Head of caudate nucleus (tissue), 42 donors: ENCODE measurements at places on chromosomes 1 and 21.

DNA sequence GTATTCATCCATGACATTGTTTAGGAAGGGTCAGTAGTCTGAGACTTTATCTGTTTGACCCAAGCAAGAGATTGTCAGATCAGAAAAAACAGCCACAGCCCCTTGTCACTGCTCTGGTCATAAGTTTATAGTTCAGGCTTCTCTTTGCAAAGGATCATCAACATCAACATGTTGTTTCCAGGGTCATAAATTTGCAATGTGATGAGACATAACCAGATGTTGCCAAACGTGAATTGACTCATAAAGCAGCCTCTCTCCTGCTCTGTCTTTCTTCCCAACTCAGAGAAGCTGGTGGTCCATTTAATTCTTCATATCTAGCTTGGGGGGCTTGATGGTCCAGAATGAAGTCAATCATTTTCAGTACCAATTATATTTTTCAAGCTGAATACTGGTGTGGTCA is 507.2 kb upstream of the PBX1 start:
- no peak for DNase-seq

GRCh38 chr1:177495878-177496277 is 325.1 kb downstream of the BRINP2 start:
- no peak for DNase-seq

DNA sequence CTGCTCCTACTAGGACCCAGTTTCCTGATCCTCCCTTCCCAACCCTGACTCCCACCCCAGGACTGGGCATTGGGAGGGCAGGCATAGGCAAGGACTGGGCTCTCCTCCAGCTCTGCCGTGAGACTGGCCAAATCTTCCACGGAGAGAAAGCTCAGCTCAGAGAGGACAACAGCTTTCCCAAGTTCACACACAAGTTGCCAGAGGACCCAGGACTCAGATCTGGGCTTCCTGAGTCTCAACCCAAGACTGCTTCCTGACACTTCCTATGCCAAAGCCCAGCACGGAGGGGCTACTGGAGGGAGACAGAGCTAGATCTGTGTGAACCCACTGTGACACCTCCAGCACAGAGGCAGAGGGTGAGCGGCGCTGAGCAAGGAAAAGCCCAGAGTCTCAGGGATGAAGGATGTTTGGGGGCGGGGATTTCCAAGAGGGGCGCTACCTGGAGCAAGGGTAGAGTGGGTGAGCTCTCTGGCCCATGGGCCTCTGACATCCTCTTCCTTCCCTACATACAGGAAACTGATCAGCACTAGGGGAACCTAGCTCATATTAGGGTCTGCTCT is 7.1 kb downstream of the PDZK1IP1 start:
- no peak for DNase-seq

GRCh38 chr1:54037476-54037875 is 15.5 kb downstream of the TMEM59 start:
- DNase-seq, result no peak

DNA sequence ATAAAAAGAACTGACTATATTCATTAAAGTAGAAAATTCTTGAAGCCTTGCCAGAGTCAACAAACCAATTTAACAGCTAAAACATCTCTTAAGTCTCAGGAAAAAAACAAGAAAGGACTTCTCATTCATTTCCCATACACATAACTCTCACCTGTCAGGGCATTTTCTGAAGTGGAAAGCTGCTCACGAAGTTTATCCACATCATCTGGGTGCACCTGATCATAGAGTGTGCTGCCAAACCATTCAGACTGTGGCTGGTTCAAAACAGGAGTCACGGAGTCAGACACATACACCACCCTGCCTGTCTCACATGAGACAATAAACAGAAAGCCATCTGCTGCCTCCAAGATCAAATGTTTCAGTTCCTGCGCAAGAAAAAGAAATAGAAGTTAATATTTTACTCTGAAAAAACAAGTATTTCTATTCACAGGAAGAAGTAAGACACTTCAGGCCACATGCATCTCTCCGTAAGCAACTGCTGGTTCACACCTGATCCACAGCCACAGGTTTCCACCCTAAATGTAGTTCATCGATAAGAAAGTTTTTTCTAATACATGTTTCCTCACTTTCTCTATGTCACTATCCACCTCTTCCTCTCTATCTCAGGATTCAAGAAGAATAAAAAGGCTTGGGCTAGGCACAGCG is 28.2 kb upstream of the CTSK start:
- DNase-seq, result no peak

GRCh38 chr1:243718893-243719292 is 131.2 kb downstream of the AKT3 start:
- DNase-seq, result no peak

DNA sequence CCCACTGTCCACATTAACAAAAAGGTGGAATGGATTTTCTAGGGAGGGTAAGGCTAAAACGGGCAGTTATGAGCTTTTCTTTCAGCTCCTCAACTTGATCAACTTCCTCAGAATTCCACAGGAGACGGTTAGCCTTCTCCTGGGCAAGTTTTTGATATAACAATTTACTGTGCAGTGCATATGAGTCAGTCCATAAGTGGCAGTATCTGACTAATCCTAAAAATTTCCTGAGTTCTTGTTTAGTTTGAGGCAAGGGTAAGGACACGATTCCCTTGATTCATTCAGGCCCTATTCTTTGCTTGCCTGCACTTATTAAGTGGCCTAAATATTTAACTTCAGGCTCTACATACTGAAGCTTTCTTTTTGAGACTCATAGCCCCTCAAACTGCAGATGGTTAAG is 6.2 kb upstream of the AADACL3 start:
- DNase-seq, result no peak

- no peak for DNase-seq
Measured at GRCh38 chr1:21344750-21345443, 54.6 kb upstream of the ECE1 start.

DNA sequence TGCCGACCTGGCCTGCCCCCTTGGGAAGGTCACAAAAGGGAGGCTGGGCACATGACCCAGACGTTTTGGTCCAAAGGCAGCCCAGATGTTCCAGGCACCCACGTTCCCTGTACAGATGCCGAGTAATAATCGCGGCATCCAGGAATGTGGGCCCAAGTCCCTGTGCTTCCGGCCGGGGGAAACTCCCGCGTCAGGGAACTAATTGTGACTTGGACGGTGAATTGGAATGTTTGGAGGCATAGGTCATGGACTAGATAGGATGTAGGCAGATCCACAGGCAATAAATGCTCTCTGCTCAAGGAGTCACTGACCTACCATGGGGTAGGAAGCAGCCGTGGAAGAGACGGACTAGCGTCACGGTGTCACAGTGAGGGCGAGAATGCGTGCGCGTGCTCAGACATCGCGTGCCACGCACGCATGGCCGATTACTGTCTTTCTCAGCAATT is 178.4 kb downstream of the DUSP10 start:
- DNase-seq, result no peak
